Effector CD4-positive, alpha-beta T cell (primary cell): ENCODE measurements at places on chromosomes 5 and 9.
A peak's percentile ranks its signal among the peaks of the same experiment; 100 is the strongest.

- DNase-seq, result no peak
These were observed 49.4 kb downstream of the MEF2C start for GRCh38 chr5:88833371-88834130.

DNA sequence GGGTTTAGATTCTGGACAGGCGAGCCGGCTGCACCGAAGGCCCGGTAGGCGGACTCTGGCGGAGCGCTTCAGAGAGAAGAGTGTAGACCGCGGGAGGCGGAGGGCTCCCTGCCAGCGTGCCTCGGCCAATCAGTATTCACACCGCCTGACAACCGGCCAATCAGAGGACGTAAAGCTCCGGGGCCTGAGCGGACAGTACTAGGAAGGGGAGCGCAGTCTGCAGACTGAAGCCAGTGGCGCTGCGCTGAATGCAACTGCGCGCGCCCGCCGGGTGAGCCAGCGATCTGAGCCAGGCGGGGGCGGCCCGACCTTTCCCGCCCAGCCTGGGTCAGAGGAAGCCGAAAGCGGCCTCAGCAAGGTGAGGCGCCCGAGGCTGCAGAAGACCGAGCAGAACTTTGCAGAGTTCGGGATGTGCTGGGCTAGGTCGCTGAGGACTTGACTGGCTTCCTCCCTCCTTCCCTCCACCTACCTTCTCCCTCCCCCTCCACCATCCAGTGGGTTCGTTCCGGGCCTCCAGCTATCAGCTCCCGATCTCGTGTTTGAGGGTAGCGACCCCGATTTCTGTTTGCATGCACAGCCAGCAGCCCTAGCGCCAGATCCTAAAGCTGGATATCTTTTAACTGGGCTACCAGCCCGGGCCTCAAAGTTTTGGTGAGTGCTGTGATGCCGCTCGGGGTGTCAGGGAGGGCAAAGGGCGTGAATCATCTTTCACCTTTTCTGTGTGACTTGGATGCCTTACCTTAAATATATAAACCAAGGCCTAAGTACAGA is at the start of gene DMRT2:
DMRT2 (plus strand) TSS at position 233 of the 771 bp plus-strand sequence. CDS start 1,257 bp downstream, outside the sequence.
- DNase-seq, result no peak

GRCh38 chr9:23229890-23230317 is 596.1 kb downstream of the ELAVL2 start:
- DNase-seq, result no peak

- DNase-seq, result no peak
These were observed 842 bp upstream of the ANGPTL2 start for GRCh38 chr9:127123064-127123890.

GRCh38 chr5:69414885-69415583 is at the start of gene MARVELD2:
MARVELD2 (plus strand) TSS chr5:69415116; CDS start chr5:69419386, 4,270 bp downstream.
- DNase-seq, result peak; percentile 24
